ENCODE measurements at places on chromosomes 4 and X.

DNA sequence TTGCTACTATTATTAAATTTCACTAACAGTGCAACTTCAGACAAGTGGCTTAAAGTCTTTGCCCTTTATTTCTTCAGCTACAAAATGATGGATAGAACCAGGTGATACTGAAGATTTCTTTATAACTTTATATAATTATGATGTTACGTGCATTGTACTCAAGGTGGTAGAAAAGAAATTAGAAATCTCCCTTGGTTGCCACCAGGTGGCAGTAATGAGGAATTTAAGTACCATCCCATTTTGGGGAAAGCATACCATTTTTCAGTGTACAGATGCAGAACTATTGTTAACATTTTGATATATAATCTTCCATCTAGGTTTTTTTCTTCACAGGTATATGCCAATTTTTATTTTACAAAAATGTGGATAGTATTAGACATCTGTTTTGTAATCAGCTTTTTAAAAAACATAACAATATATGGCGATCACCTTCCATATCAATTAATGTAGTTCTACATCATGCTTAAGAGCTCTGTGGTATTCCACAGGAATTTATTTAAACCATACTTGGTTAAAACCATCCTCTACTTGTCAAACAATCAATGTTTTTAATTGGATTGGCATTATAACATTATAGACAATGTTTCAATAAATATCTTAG is 37.7 kb upstream of the RAB33B start:
- no peak for DNase-seq

- no peak for DNase-seq
These were observed 219.1 kb upstream of the AMOT start for GRCh38 chrX:113059714-113060113.

DNA sequence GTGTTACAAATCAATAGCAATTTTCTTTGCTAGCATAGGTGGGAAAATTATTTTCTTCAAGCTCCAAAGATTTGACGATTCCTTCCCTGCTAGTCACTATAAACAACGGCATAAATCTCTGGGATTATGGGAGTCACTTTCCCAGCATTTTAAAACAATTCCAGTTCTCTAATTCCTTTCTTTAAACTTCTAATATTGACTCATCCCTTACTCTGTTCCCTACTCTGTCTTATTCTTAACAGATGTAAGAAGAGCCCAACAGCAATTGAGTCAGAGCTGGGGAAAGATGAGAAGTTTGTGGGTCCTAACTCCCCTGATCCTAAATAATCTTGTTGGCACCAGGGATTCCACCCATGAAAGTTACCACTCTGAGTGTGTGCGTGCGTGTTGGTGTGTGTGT is 47.4 kb upstream of the IL21 start:
- DNase-seq: no peak

GRCh38 chr4:4358093-4358854 is 28.6 kb upstream of the NSG1 start:
- DNase-seq: no peak

DNA sequence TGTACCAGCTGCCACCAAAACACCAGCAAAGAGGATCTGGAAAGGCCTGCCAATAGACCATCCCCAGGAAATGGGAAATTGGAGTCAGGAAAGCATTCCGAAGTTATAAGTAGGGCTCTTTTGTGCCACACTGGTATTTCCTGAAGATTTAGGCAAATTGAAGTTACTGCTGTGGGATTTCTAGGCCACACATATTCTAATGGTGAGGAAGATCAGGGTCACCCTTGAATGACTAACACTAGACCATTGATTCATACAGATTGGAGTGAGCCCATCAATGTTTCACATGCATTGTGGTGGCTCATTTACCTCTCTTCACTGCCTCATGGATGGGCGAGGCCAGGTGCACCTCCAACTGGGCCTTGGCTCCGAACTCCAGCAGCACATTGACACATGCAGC is 22.6 kb downstream of the ASB11 start:
- DNase-seq: no peak

GRCh38 chr4:182017038-182017437 is 226.2 kb upstream of the TENM3 start:
- no peak for DNase-seq

DNA sequence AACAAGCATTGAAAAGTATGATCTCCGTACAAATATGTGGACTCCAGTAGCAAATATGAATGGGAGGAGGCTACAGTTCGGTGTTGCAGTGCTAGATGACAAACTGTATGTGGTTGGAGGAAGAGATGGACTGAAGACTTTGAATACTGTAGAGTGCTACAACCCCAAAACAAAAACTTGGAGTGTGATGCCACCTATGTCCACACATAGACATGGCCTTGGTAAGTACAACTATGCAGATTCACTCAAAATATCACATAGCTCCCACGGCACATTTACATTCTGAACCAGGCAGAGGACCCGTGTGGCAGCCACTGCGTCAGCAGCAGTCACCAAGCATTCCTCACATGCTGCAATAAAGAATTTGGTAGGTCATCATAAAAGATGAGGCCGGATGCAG is 41.3 kb downstream of the KLHL5 start:
- DNase-seq: no peak

DNA sequence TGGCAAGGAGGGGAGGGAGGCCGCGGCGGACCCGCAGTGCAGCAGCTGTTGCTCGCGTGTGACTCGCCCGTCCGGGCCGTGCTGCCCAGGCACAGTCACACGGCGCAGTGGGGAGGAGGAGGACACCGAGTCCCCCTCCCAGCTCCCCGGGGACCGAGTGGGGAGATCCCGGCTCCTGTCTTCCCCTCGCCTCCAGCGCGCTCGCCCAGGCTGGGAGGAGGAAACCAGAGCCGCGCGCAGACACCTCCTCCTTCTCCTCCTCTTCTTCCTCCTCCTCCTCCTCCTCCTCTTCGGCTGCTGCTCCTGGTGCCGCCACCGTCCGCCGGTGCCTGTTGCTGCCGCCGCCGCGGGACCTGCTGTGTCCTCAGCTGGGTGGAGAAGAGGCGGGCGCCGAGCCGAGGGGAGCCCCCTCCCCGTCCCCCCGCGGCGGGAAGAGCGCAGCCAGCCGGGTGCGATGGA is at the start of gene TBC1D1:
Gene TBC1D1 (plus strand): TSS at position 284 of the 459 bp plus-strand sequence. CDS start 11,012 bp downstream, outside the sequence.
- no peak for DNase-seq
